ENCODE measurements at places on chromosomes 3 and 15.

- DNase-seq, result no peak
Measured at GRCh38 chr3:167031364-167032049, 348.6 kb downstream of the ZBBX start.

- no peak for DNase-seq
Measured at GRCh38 chr3:171943262-171944117, 95.9 kb upstream of the FNDC3B start.

GRCh38 chr3:187743195-187744141, 1.8 kb downstream of the BCL6 start:
- peak; percentile 53 for DNase-seq

DNA sequence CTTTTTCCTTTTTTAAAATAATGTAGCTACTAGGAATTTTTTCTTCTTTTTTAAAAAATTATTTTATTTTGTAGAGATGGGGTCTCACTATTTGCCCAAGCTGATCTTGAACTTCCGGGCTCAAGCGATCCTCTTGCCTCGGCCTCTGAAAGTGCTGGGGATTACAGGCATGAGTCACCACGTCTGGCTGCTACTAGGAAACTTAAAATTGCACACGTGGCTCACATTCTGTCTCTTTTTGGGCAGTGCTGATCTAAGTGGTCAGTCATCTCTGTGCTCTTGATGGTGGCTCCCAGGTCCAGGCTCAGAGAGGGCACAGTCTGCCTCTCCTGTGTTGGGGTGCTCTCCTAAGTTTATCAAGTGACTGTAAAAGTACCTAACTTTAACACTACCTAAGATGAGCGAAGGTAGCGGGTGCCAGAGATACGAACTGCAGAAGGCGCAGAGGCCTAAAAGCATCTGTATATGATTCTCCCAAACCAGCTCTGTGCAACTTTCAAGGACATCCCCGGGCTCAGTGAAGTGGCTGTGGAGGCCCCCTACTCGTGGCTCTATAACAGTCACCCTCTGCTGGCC, 52.9 kb upstream of the SEC13 start:
- no peak for DNase-seq

DNA sequence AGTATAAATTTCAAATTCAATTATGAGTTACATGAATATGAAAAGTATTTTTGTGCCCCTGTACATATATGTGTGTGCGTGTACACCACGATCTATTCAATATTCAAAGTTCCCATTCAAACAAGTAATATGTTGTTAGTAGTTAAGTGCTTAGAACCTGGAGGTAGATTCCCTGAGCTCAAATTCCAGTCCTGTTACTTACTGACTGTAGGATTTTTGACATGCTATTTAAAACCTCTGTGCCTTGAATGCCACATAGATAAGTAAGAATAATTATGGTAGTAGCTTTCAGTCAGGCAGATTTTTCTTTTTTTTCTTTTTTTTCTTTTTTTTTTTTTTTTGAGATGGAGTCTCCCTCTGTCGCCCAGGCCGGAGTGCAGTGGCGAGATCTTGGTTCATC, 53.3 kb upstream of the CMSS1 start:
- no peak for DNase-seq

DNA sequence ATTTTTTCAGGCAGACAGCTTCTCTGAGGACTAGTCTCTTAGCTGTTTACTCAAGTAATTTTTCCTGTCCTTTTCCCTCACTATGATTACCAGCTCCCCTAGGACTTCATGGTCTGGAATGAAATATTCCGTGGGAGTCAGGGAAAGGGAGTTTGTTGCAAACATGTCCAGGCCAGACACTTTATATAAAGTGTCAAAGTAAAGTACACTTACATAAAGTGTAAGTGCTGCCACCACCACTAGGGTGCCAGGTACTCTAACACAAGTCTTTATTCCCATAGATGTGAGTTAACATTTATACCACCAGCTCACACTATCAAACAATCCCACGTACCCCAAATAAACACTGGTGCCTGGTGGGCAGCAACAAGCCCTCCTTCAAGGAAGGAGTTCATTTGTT, 179.8 kb downstream of the SNRPN start:
- no peak for DNase-seq

GRCh38 chr3:157001221-157001957, 158.6 kb downstream of the CCNL1 start:
- no peak for DNase-seq

DNA sequence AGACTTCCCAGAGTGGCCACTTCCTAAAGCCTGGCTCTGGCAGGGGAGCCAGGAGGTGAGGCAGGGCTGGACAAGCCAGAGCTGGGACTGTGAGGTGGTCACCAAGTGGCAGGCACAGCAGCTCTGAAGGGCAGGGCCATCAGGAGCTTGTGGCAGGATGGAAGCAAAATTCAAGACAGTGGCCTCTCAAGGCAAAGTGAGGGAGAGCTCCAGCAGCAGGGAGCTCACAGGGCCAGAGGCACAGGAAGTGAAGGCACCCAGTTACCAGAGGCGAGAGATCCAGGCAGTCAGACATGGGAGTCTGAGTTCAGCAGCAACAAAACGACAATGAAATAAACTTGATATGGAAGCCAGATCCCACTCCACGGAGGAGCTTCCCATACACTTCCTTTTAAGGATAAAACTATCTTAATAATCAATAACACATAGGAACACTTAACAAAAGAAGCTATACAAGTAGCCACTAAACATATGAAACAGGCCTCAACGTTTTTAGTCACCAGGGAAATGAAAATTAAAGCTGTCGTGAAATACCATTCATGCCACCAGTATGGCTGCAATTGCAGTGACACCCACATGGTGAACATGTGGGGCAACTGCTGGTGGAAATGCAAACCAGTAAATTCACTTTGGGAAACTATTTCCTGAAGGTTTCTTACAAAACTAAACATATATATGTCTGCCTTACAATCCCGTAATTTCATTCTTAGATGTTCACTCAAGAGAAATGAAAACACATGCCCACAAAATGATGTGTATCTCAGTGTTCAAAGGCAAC, 35.4 kb upstream of the TMEM158 start:
- DNase-seq, result no peak

GRCh38 chr3:31873254-31873820, 107.7 kb downstream of the OSBPL10 start:
- no peak for DNase-seq

Data from stimulated activated CD4-positive, alpha-beta T cell treated with anti-CD3 and anti-CD28 coated beads, Interleukin-12 subunit alpha, Interleukin-12 subunit beta, amount 100 ng/mL, for 24 hours (primary cell).